ENCODE measurements at places on chromosomes 4 and X.

- no peak for DNase-seq
These were observed 12.4 kb downstream of the BOD1L1 start for GRCh38 chr4:13615161-13615560.

DNA sequence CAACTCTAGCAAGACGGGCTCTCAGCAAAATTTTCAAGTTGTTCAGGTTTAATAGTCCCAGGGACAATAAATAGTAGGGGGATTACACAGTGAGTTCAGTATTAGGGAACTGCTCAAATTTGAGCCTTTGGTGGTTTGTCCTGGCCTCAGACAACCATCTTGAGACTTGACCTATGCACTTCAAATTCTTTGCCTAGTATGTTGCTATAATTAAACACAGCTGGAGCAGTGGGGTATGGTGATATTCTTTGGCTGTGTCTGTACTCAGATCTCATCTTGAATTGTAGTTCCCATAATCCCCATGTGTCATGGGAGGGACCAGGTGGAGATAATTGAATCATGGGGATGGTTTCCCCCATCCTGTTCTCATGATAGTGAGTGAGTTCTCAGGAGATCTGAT lies 43.3 kb upstream of the TEX13A start:
- DNase-seq = no peak

GRCh38 chrX:44876086-44876485 lies 3.1 kb downstream of the KDM6A start:
- no peak for DNase-seq

DNA sequence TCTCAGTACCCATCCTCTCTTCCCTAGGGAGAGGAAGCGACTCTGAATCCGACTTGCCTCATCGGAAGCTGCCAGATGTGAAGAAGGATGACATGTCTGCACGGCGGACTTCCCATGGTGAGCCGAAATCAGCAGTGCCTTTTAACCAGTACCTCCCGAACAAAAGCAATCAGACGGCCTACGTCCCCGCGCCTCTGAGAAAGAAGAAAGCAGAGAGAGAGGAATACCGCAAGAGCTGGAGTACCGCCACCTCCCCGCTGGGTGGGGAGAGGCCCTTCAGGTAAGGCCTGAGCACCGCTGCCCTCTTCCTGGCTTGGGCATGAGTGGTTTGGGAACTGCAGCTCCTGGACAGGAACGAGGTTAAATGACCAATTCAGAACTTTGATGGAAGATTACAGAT lies 81.2 kb downstream of the LIMCH1 start:
- DNase-seq = no peak

- no peak for DNase-seq
These were observed 346.3 kb downstream of the TECRL start for GRCh38 chr4:64062991-64063390.

- DNase-seq = no peak
These were observed 760.6 kb upstream of the EPHA5 start for GRCh38 chr4:66430856-66431255.

GRCh38 chr4:154364066-154364845 lies 127.3 kb downstream of the DCHS2 start:
- DNase-seq = peak; percentile 63

DNA sequence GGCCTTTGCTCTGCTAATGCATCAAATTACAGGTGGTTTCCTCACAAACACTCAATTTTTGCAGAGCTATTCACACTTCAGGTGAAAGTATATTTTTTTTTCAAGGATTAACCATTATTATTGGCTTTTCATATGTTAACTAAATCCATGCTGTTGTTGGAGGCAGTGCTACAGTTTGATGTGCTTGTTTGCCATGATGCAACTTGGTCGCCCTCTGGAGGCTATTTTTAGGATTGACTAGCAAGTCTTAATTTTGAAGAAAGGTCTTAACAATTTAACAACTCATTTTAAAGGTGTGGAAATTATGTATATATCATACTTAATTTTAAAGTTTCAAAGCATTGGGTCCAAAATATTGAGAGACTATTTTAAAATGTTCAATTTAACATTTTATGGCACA lies 168.8 kb upstream of the FAM47A start:
- DNase-seq = peak; percentile 69

DNA sequence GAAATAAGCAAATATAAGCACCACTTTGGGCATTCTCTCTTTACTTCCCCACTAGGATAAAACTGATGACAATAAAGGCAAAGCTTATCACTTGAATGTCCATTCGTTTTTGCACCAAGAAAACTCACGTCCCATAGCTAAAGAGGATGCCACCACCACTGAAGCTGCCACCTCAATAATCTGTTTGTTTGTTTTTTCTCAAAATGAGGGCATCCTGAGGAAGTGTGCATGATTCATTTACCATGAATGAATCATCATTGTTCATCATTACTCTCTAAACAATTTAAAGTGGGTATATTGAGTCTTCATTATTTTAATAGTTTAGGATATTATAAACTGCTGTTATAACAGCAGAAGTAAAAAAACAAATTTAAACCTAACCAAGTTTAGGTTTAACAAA lies 168.2 kb downstream of the DCTD start:
- DNase-seq = no peak

- DNase-seq = no peak
These were observed 159.0 kb downstream of the CHIC2 start for GRCh38 chr4:53905276-53905940.

GRCh38 chr4:7539659-7540058 lies 104.9 kb upstream of the PSAPL1 start:
- peak; percentile 2 for DNase-seq

DNA sequence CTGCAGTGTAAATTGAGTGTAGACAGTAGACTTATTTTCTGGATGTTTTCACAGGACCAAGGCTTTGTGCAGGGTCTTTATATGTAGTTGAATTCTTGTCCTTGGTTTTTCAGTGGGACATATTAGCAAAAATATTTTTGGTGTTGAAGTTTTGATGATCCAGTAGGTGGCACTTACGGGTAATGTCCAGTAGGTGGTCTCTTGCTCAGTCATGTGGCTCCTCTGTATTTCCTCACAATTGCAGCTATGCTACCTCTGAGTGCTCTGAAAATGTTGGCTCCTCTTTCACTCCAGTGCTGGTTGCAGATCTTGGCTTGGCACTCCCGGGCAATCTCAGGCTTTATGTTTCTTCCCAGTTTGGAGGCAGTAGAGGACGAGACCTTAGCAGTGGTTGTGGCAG lies 419.8 kb upstream of the AMOT start:
- peak; percentile 12 for DNase-seq

GRCh38 chrX:154779261-154779660 lies 16.6 kb downstream of the DKC1 start:
- no peak for DNase-seq

- peak; percentile 55 for DNase-seq
These were observed 1250.4 kb downstream of the PCDH18 start for GRCh38 chr4:136281889-136282288.

- no peak for DNase-seq
These were observed 79.2 kb downstream of the PAPSS1 start for GRCh38 chr4:107640878-107641277.

DNA sequence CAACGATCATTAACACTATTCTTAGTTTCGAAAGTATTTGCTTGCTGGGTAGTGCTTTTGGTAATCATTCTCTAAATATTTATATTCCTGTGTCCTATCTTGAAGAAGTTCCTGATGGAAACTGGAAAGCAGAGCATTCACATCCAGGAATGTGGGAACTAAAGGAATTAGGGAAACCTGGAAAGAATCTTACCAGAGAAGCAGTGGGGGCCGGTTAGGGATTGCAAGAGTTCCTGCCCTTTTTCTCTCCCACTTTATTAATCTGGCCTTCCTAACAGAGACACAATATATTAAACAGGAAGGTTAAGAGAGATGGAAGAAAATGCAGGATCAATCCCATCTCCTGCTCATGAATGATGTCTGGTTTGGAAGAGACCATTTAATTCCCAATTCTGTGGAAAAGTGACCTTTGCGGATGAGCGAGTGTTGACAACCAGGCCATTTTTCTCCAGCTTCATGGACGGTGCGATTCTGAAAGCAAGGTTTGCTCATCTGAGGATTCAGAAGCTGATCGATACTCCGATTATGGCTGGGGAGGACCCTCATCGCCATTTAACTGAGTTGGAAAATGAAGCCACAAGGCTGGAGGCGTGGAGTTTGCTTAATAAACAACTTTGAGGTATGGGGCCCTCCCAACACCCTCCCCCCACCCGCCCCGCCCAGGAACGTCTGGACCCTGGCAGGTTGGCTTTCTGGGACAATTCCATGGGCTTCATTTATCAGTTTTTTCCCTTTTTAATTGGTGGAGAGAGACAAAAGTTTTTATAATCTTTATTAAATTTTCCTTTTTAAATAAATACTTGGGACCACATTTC lies 52.3 kb downstream of the C4orf51 start:
- DNase-seq = no peak

- DNase-seq = no peak
These were observed 51.8 kb upstream of the ARX start for GRCh38 chrX:25067271-25068172.

- no peak for DNase-seq
These were observed 35.6 kb downstream of the SLITRK2 start for GRCh38 chrX:145853181-145853580.

DNA sequence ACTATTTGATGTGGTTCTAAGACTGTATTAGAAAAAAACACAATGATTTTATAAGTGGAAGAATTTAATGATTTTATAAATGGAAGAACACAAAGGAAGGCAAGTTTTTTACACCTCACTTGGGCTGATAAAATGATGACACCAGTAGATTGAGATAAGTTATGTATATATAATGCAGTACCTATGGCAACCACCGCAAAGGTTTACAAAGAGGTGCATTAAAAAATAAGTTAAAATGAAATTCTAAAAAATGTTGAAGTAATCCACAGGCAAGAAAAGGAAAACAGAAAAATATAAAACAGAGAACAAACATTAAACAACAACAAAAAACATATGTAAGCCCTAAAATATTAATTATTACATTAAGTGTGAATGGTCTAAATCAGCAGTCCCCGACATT lies 490.9 kb upstream of the AADAT start:
- no peak for DNase-seq

DNA sequence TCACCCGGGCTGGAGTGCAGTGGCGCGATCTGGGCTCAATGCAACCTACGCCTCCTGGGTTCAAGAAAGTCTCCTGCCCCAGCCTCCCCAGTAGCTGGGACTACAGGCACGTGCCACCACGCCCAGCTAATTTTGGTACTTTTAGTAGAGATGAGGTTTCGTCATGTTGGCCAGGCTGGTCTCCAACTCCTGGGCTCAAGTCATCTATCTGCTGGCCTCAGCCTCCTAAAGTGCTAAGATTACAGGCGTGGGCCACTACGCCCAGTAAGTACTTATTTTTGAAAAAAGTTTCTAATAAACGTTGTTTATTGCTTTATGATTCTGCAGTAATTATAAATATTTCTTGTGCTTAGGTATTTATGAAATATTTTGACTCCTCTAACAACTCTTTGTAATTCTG lies 4.3 kb upstream of the PCSK1N start:
- no peak for DNase-seq

- no peak for DNase-seq
These were observed 232.4 kb downstream of the LDB2 start for GRCh38 chr4:16665942-16666551.

DNA sequence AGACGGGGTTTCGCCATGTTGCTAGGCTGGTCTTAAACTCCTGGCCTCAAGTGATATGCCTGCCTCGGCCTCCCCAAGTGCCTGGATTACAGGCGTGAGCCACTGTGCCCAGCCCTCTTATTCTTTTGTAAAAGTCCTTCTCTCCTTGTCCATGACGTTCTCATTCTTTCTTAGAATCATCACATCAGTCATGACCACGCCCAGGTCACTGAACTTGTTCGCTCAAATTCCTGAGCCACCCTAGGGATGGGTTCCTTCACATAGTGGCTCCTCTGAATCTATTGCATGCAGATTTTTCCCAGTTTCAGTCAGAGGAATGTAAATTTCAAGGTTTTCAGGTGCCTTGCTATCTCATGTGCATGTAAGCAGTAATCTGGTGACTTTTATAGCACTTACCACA lies 15.7 kb downstream of the JADE1 start:
- no peak for DNase-seq

DNA sequence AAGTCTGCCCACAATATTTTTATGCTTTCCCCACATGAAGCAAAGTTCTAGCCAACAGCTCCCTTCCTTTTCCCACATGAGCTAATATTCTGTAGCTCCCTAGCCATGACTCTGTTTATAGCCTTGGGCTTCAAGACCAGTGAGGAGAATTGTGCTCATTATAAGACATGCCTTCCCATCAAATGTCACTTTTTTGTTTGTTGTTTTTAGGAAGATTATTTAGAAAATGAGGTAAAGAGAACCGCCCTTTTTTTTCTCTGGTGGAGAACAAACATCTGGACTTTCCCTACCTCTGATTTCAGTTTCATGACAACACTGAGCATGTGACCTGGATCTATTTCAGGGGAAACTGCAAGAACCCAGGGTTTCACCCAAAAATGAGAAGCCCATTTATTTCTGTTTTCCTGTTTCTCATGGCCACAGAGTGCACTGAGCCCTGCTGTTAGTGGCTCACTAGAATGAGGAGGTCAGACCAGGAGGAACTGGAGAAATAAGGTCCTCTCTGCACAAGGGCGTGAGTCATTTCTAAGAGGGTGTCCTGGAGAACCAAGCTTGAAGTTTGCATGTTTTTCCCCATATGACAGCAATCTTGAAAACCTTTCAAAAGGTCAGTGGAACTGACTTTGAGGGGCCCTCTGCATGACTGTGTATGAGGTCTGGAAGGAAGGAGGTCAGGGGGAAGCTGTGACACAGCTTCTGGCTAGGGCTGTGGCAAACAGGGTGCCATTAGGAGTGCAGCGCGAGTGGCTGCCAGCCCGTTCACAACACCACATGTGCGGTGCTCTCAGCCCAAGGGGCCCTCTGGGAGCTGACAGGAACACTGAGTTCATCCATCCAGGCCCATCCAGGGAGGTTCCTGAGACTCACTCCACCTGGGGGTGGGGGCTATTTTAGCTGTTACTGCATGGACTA lies 55.2 kb downstream of the CHST7 start:
- DNase-seq = no peak

DNA sequence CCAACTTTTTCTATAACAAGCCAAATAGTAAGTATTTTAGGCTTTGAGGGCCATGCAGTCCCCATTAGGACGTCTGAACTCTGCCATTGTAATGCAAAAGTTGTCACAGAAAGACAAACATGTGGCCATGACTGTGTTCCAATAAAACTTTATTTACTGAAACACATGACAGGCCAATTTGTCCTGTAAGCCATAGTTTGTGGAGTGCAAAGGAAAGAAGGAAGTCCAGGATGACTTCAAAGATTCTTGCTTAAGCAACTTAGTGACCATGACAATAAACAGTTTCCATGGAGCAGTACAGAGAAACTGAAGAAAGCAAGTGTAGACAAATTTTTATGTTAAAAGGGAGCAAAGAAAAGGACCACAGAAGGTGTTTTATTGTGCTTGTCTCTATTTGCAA lies 35.0 kb upstream of the MYOZ2 start:
- no peak for DNase-seq

- no peak for DNase-seq
These were observed 253.2 kb upstream of the GK2 start for GRCh38 chr4:79661196-79661595.

- DNase-seq = no peak
These were observed 16.6 kb upstream of the GASK1B start for GRCh38 chr4:158189422-158189821.

Data from HAP-1 (cell line).